ENCODE measurements at places on chromosomes 11 and 22. TPM values are rescaled to one million over a fixed set of nuclear protein-coding genes. Genes with fewer than 3 reads are reported as not detected.

CAVIN3 gene
- 19.5 TPM for total RNA-seq

CARS1 gene
- total RNA-seq = 67.6 TPM

BTBD18 gene
- total RNA-seq = not detected

GRCh38 chr22:48227341-48228018 is 1465.0 kb downstream of the TBC1D22A start:
- no peak for DNase-seq

- DNase-seq = no peak
Observed at GRCh38 chr11:126702987-126703386, 297.6 kb downstream of the KIRREL3 start.

GRCh38 chr11:13734530-13734929 is 66.1 kb downstream of the FAR1 start:
- no peak for DNase-seq

- DNase-seq = no peak
Observed at GRCh38 chr22:30996462-30996861, 27.4 kb downstream of the TUG1 start.

DNA sequence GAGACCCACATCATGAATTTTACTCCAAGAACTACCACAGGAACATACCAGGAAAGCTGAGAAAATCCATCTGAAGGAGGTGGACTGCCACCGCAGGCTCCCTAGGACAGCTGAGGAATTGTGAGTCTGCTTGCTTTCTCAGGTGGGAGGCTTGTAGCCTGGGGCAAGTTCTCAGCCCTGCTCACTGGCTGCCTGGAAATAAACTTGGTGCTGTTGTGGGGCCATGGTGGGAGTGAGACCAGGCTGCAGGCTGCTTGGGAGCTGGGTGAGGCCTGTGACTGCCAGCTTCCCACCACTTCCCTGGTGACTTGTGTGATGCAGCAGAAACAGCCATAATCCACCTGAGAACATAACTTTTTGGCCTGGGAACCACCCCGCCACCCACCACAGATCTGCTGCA is 132.7 kb upstream of the RAG2 start:
- DNase-seq = no peak

GRCh38 chr11:18752502-18752901 is 26.5 kb upstream of the IGSF22 start:
- no peak for DNase-seq

DNA sequence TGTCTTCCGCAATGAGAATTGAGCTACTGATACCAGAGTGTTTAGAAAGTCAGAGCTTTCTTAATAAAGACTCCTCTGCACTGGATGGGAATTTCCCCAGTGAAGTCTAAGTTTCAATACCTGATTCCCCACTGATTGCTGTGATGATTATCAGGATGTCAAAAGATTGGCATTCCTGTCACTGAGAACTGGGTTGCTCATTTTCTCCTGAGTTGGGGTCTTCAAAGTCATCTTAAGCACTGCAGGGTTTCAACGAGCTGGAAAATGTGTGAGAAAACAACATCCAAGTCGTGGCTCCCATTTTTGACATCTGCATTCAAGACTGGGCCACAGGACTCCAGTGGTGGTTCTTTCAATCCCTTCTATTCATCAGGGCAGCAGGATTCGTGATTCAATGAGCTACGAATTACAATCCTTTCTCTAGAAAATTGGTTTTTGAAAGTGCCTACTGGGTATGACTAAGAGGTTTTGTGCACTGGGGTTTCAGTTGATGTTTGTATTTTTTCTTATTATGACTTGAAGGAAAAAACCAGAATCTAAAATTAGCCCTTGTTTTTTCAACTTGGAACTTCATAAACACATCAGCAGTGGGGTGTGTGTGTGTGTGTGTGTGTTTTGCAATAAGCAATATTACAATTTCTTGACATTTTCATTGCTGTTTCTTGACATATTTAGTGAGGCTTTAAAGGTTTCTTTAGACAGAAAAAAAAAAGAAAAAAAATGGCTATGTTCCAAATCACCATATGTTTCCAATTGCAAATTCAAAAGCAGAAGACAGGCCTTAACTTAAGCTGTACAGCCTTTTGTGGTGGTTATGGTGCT is 233.0 kb downstream of the FAM76B start:
- DNase-seq = no peak

- no peak for DNase-seq
Observed at GRCh38 chr11:43648888-43649287, 31.6 kb upstream of the HSD17B12 start.

DNA sequence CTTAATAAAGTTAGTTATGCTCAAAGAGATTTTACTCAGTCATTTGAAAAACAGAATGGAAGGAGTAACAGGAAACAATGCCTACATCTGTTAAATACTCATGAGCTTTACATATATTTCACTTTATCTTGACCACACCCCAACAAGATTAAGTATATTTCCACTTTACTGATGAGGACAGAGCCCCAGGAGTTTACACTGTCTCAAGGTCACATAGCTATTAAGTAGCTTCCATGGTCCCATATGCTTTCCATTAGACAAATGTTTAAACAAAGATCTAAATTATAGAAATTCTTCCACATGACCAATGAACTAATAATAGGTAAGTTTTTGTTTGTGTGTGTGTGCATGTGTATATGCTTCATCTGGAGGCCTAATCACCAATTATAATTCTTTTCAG is 30.2 kb downstream of the MRTFA start:
- DNase-seq = no peak

DNA sequence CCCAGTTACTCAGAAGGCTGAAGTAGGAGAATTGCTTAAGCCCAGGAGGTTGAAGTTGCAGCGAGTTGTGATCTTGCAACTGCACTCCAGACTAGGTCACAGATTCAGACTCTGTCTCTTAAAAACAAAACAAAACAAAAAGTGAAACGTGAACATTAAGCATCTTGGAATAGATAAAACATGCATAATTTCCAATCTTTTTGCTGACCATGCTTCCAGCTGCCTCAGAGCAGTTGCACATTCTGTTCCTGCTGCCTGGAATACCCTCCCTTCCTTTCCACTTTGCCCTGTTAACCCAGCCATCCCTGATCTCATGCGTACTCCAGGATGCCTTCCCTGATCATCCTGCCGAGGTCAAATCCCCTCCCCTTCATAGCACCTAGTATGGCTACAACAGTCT is 718 bp upstream of the CCDC88B start:
- DNase-seq = no peak

Measured in Calu3 (cell line).